Right renal cortex interstitium (tissue), 3 donors: ENCODE measurements at places on chromosomes 7 and 10. TPM values are rescaled to one million over a fixed set of nuclear protein-coding genes. Genes with fewer than 3 reads are reported as not detected.

The PHTF2 gene
- 22.2 TPM for polyA plus RNA-seq

The KCNH2 gene
- 14.1 TPM for polyA plus RNA-seq

The LRRC4 gene
- 7.3 TPM for polyA plus RNA-seq

The CC2D2B gene
- polyA plus RNA-seq = 0.83 TPM
